Fibroblast of skin of scalp (primary cell): ENCODE measurements at places on chromosomes 11 and 22.

GRCh38 chr11:94504689-94505293 is 7.5 kb upstream of the C11orf97 start:
- DNase-seq, result peak; percentile 71

- no peak for DNase-seq
Observed at GRCh38 chr11:91730057-91730456, 494.6 kb upstream of the FAT3 start.

DNA sequence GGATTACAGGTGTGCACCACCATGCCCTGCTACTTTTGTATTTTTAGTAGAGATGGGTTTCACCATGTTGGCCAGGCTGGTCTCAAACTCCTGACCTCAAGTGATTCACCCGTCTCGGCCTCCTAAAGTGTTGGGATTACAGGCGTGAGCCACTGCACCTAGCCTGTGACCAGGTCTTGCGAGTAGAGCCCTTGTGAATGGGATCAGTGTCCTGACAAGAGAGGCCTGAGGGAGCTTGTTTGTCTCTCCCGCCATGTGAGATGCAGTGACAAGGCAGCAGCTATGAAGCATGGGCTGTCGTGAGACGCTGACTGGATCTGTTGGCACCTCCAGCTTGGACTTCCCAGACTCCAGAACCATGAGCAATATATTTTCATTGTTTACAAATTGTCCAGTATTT is 69.3 kb downstream of the LRRC32 start:
- DNase-seq, result no peak

DNA sequence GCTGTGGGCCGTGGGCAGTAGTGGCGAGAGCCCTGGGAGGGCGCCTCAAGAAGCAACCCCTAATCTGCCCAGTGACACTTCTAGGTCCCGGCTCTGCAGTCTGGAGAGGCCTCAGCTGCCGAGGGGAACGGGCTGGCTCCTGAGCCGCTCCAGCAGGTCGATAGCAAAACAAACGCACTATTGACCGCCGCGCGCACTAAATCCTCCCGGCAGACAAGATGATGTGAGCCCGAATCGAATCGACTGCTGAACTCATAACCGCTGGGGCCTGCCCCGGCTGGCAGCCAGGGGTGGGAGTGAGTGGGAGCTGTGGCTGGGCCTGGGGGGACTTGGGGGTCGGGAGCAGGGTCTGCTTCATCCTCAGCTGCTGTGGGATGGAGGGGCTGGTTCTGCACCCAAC is 36.1 kb downstream of the FLRT1 start:
- DNase-seq, result no peak

- no peak for DNase-seq
Observed at GRCh38 chr22:45445031-45445710, 31.7 kb downstream of the RIBC2 start.

GRCh38 chr22:30870451-30871345 is 97.9 kb downstream of the MORC2 start:
- no peak for DNase-seq

DNA sequence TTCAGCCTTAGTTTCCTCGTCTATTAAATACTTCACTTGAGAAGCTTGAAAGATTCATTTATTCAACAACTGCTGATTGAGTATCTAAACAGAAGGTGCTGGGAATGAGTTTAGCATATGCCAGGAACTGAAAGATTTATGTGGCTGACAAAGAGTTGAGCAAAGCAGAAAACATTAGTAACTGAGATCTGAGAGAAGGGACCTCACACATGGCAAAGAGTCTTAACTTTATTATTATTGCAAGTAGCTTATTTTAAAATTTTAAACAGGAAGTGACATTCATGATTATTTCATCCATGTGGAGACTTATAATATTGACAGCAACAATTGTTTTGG is 133.6 kb downstream of the CASP12 start:
- DNase-seq, result no peak

- DNase-seq, result peak; percentile 80
Observed at GRCh38 chr11:5600374-5600851, 4.0 kb downstream of the TRIM6 start.

DNA sequence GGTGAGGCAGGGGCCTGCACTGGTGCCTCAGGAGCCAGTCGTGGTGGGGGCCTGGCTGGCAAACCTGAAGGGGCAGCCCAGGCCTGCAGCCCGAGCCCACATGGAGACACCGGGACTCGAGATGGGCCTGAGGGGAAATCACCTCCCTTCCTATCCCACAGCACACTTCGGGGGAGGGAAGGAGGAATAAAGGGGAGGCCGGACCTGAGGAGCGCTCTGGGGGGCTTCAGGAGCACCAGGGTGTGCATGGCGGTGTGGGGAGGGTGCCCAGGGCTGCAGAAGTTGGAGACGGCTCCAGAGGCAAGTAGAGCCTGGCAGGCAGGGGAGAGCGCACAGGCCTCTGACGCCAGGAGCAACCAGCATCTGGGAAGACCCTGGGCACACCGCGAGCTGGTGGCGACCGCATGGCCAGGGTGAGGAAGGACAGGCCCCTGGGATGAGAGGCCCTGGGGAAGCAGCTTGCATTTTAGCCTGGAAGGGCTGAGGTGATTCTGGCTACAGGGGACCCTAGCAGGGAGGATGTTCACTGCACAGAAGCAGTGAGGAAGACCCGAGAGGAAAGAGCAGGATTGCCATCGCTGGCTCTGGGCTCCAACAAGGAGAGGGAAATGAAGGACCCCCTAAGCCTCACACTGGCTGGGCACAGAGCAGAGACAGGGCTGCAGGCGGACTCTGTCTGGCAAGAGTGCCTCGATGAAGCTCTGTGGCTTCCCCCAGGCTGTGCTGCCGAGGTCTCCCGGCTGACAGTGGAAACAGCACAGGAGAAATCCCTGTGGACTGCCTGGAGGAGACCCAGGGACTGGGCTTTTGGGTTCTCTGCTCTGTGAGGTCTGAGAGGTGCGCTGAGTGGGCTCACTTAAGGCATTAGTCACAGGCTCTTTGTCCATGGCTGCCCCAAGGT is 457.7 kb downstream of the BRD1 start:
- DNase-seq, result no peak

GRCh38 chr11:117356126-117356890 is 28.7 kb downstream of the CEP164 start:
- DNase-seq, result no peak

GRCh38 chr11:71250523-71251150 is 1.7 kb downstream of the SHANK2 start:
- no peak for DNase-seq

- DNase-seq, result no peak
Observed at GRCh38 chr11:129694966-129695365, 120.7 kb upstream of the TMEM45B start.

DNA sequence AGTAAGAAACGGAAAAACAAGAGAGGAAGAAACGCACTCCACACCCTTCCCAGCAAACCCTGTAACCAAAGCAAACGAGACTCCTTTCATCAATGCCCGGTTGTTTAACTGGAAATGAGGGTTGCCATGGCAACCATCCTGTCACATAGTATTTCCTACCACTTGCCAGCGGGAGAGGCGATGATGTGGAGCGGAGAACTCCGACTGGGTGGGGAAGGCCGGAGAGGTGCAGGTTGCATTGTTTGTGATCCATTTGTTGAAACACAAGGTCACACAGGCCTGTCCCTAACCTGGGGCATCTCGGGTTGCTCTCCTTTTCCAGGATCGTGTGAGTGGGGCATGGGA is 609.9 kb downstream of the BUD13 start:
- DNase-seq, result no peak

DNA sequence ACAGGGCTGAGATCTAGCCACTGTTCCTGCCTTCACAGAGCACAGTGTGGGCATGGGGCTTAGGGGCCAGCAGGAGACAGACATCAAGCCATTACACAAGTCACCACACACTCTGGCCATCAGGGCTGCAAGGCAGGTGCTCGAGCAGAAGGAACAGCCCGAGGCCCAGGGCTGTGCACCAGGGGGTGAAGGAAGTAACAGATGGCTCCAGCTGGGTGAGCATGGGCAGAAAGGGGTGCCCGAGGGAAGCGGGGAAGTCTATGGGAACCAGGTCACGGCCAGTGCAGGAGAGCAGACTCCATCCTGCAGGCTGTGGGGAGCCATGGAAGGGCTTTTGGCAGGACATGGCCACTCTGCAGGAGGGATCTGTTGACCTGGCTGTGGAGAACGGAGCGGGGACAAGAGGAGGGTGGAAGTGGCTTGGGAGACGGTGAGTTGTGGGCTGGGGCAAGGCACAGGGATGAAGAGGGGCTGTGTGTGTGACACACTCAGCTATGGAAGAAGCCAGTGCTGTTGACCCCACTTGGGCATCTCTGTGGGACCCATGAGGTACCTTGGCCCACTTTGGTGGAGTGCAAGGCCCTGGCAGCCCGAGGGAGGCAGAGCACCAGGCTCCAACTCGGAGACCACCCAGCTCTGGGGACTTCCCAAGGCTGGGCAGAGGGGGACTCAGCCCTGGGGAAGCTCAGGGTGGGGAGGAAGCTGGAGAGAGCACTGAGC is 3.6 kb downstream of the C11orf68 start:
- DNase-seq, result no peak

DNA sequence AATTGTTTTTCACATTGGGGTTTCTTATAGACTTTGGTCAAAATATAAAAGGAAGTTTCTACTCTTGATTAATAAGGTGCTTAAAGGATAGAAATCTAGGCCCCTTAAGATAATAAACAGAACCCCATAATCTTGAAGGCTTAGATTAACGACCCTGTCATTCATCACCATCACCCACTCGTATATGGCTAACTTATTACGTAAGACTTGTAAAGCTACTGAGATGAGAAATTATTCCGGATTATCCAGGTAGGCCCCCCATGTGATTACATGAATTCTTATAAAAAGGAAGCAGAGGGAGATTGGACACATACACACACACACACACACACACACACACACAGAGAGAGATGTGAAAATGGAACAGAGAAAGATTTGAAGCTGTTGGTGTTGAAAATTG is 1489.2 kb upstream of the TENM4 start:
- DNase-seq, result no peak
